Motor neuron (in vitro differentiated cells): ENCODE measurements at places on chromosomes 13 and 19. TPM values are rescaled to one million over a fixed set of nuclear protein-coding genes. Genes with fewer than 3 reads are reported as not detected.

BRD4 gene
- 22.0 and 25.1 TPM in 2 replicates for total RNA-seq

LILRA2 gene
- total RNA-seq: 0.51 TPM in 1 of 2 replicates, not detected in the other

SLC8A2 gene
- total RNA-seq: 6.1 and 6.3 TPM in 2 replicates

IGFL3 gene
- total RNA-seq: not detected in 2 replicates

ZNF253 gene
- total RNA-seq: 1.8 TPM in 2 replicates

NPHS1 gene
- 0.93 TPM in 1 of 2 replicates, not detected in the other for total RNA-seq

CERS1 gene
- total RNA-seq: 16.2 and 17.4 TPM in 2 replicates

DMPK gene
- total RNA-seq: 36.4 and 41.5 TPM in 2 replicates

RASGRP4 gene
- 0.10 and 0.27 TPM in 2 replicates for total RNA-seq

HNRNPUL1 gene
- 90.6 and 100 TPM in 2 replicates for total RNA-seq

BRCA2 gene
- 7.3 and 8.4 TPM in 2 replicates for total RNA-seq

KLK3 gene
- 0.88 and 0.96 TPM in 2 replicates for total RNA-seq

KLK12 gene
- not detected in 2 replicates for total RNA-seq

CPAMD8 gene
- 4.0 and 5.7 TPM in 2 replicates for total RNA-seq

SYCN gene
- not detected in 2 replicates for total RNA-seq

MAMSTR gene
- 0.71 and 1.1 TPM in 2 replicates for total RNA-seq

SYNGR4 gene
- 0.79 and 1.4 TPM in 2 replicates for total RNA-seq

KLK14 gene
- 0.43 and 1.2 TPM in 2 replicates for total RNA-seq

ATXN8OS gene
- 0.33 TPM in 1 of 2 replicates, not detected in the other for total RNA-seq

CBY2 gene
- total RNA-seq: 0.26 and 0.49 TPM in 2 replicates

PDX1 gene
- 0.05 and 0.13 TPM in 2 replicates for total RNA-seq

SWSAP1 gene
- 3.8 and 4.0 TPM in 2 replicates for total RNA-seq

C19orf38 gene
- total RNA-seq: 2.3 and 2.6 TPM in 2 replicates

VSTM2B gene
- not detected in 2 replicates for total RNA-seq

RPL28 gene
- 587 and 704 TPM in 2 replicates for total RNA-seq

USHBP1 gene
- total RNA-seq: 0.18 and 0.29 TPM in 2 replicates

DACT3 gene
- 1.1 and 1.9 TPM in 2 replicates for total RNA-seq

NAPSA gene
- 0.64 and 1.6 TPM in 2 replicates for total RNA-seq

SIGLEC5 gene
- total RNA-seq: not detected in 2 replicates

ZFP30 gene
- 3.9 and 6.4 TPM in 2 replicates for total RNA-seq

CALR3 gene
- 0.16 and 0.31 TPM in 2 replicates for total RNA-seq

DCT gene
- 0.95 and 1.3 TPM in 2 replicates for total RNA-seq

PLIN5 gene
- 1.3 and 2.3 TPM in 2 replicates for total RNA-seq

COL5A3 gene
- total RNA-seq: 0.24 and 0.39 TPM in 2 replicates

PRODH2 gene
- total RNA-seq: not detected in 2 replicates

GAS6 gene
- 5.9 and 6.1 TPM in 2 replicates for total RNA-seq

TNNT1 gene
- 1.2 and 1.5 TPM in 2 replicates for total RNA-seq

GRIN2D gene
- 0.23 and 0.45 TPM in 2 replicates for total RNA-seq

TUBA3C gene
- total RNA-seq: 0.28 TPM in 1 of 2 replicates, not detected in the other

SIAH3 gene
- 0.63 and 0.77 TPM in 2 replicates for total RNA-seq

VSTM1 gene
- 1.1 and 1.7 TPM in 2 replicates for total RNA-seq
